ENCODE measurements at places on chromosomes 11 and 22.
A peak's percentile ranks its signal among the peaks of the same experiment; 100 is the strongest.

DNA sequence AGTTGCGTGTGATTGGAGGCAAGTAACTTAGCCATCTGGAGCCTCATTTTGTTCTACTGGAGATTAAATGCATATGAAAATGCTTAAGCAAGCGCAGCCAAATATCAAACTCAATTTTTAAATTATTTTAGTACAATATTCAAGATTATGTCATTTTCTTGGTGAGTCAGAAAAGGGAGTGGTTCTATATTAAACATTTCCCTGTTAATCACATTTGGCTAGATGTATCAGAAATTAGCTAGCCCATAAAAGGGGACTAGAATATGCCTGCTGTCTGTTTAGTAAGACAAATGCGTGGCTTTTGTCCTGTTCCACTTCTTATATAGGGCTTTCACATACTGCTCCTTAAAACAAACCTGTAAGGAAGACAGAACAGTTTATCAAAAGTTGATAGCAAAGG lies 35.0 kb upstream of the BMAL1 start:
- DNase-seq = no peak

- no peak for DNase-seq
Measured at GRCh38 chr11:43145653-43146052, 166.1 kb upstream of the API5 start.

GRCh38 chr11:38814670-38815069 lies 2216.6 kb upstream of the RAG2 start:
- peak; percentile 93 for DNase-seq

GRCh38 chr11:109304159-109304558 lies 117.8 kb upstream of the C11orf87 start:
- DNase-seq = no peak

DNA sequence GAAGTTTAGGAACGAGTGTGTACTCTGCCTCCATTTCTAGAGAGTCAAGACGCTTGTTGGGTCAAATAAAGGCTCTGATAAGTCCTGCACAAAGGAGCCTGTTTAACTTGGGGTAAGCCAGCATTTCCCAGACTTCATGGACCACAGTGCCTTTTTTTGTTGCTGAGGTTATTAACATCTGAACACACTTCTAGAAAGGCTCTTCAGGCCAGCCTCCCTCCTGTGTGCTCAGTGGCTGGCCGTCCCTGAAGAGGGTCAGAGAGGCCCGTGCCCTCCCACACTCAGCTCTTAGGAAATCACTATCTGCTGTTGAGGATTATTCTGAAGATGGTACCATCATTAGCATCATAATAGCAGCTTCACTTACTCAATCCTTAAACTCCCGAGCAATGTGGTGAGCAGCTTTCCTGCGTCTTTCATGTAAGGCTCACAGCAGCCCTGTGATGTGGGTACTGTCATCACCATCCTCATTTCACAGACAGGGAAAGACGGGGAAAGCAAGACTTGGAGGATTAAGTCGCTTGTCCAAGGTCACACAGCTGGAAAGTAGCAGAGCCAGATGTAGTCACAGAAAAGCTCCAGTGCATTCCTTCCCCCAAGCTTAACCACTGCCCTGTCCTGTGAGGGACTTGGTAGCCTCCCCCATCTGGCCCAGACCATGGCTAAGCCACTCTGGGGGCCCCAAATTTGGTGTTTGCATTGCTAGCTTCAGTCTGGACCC lies 71.3 kb downstream of the TSPAN18 start:
- no peak for DNase-seq

GRCh38 chr22:26321469-26321913 lies 107.6 kb upstream of the ASPHD2 start:
- DNase-seq = no peak

GRCh38 chr11:130721736-130722135 lies 194.5 kb downstream of the SNX19 start:
- DNase-seq = peak; percentile 60

- no peak for DNase-seq
Measured at GRCh38 chr11:134576721-134577171, 164.7 kb upstream of the B3GAT1 start.

- no peak for DNase-seq
Measured at GRCh38 chr11:115522302-115522701, 18.1 kb upstream of the CADM1 start.

DNA sequence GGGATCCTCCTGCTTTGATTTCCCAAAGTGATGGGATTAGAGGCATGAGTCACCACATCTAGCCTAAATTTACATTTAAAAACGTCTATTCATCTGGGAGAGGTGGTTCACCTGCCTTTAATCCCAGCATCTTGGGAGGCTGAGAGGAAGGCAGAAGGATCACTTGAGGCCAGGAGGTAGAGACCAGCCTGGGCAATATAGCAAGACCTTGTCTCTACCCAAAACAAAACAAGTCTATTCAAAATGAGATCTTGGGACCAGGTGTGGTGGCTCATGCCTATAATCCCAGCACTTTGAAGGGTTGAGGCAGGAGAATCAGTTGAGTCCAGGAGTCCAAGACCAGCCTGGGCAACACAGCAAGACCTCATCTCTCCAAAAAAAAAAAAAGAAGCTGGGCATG lies 4.9 kb upstream of the UBASH3B start:
- DNase-seq = no peak

DNA sequence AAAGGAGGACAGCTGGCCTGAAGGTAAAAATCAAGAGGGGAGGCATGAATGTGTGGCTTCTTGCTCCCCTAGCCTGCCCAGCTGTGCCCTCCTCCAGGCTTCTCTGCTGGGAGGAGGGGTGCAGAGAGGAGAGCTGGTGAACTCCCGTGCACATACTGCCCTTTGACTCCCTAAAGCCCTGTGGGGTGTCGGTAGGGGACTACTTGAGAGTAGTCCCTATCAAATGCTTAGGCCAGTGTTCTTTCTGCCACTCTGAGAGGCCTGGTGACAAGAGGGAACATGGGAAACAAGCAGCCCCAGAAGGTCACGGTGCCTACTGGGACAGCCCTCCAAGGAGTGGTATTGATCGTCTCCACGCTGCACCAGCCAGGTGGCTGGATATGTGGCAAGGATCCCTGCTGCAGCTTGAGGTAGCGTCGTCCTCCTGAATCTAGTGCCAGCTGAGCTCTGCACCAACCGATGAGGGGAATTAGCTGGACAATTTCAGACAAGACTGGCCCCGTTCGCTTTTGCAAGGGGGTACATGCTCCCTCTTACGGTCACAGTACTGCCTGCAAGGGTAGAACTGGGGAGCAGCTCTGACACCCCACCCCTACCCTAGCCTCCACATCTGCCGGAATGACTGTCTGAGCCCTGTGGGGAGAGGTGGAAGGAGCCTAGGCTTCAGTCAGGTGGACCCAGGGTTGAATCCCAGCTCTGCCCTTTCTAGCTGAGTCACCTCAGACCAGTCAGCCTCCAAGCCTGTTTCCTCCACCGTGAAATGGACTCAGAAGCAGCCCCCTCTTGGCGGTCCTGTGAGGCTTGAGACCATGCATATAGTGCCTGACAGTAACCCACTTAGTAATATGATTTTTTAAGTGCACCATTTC lies 17.1 kb upstream of the C11orf96 start:
- DNase-seq = no peak

GRCh38 chr11:113477321-113477720 lies 2.1 kb upstream of the DRD2 start:
- DNase-seq = no peak

DNA sequence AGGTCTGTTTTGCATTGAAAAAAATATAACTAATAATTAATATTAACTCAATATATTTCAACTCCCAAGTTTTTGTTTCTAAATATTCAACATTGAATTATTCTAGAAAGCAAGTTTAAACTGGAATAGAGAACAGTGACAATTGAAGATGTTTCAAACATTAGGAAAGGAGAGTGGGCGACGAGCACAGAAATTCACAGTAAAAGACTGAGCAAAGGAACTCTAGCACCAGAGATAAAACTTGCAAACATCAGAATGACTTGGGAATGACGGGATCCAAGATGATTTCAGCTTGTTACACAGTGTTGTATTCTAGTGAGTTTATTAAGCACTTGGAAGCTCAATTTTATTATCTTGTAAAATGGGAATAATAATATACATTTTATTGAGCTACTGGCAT lies 56.6 kb upstream of the CNTN5 start:
- no peak for DNase-seq

DNA sequence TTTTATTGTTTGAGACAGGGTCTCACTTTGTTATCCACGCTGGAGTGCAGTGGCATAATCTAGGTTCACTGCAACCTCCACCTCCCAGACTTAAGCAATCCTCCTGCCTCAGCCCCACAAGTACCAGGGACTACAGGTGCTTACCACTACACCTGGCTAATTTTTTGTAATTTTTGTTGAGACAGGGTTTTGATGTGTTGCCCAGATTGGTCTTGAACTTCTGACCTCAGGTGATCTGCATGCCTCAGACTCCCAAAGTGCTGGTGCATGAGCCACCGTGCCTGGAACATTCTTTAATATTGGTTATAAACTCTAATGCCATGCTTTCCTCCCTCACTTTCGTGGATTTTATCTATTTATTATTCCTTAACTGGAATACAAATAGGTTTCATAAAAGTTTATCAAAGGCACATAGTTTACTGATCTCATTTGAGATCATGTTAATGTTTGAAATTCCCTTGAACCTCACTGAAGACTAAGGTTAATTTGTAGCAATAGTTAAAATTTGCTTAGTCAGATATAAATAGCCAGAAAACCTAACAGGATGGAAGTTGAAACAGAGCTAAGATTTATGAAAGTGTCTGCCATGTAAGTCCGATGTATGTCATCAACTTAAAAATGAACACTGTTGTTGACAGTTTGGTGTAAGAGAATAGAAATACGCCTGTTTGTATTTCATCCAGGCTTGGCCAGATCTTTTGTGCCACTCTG lies 27.6 kb downstream of the KDM2A start:
- DNase-seq = no peak

GRCh38 chr11:17719028-17719937 lies at the start of gene MYOD1:
TSS of gene MYOD1 (plus strand) at chr11:17719571. CDS start at chr11:17719783, 212 bp downstream.
- DNase-seq = peak; percentile 40

DNA sequence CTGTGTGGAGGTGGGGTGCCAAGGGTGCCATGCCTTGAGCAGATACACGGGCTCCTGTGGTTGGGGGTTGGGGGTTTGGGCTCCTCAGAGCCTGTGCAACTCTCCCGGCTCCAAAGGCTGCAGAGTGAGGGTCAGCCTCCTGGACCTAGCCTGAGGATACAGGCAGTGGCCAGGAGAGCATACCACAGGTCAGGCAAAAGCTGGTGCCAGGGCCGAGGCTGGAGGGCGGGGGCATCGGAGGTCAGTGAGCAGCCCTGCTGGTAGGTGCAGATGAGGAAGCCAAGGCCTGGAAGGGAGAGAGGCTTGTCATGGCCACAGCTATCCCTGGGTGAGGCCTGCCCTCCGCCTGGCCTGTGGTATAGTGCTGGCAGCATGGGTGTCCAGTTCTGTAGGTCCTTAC lies 25.6 kb upstream of the DGCR8 start:
- DNase-seq = no peak

DNA sequence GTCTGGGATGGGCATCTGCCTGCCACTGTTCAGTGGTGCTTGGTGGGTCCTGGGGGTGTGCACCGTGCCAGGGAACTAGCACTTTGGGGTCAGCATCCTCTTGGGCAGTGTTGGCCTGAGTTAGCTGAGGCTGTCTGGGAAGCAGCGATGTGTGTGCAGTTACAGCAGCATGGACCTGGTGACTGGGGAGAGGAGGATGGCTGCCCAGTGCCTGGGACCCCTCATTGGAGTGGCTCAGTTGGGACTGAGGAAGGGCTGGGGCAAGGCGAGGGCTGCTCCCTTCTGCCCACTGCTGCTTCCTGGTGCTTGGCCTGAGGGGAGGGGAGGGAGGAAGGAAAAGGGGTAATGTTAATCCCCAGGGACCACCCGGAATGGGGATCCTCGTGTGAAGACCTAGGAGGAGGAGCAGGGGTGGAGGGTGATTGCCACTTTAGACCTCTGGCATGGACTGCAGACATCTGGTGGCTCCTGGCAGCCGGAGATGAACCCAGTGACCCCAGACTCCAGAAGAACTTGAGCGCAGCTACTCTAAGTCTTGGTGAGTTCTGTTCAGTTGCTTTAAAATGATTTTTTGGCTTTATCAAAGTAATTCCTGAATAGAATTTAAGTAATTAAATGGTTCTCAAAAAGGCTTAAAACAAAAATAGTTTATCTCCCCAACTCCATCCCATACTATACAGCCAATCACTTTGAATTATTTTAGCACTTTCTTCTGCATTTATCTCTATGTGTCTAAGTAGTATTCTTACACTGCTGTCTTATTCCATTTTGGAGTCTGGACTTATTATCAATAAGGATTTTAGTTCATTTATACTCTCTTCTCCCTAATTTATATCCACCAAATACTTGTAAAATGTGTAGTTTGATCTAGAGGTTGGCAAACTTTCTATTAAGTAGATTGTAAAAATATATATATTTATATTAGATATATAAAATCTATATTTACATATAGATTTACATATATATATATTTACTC lies 15.4 kb upstream of the TMEM191C start:
- no peak for DNase-seq

GRCh38 chr22:36763576-36763975 lies 12.3 kb downstream of the IFT27 start:
- peak; percentile 64 for DNase-seq

- DNase-seq = no peak
Measured at GRCh38 chr22:40088818-40089217, 88.9 kb upstream of the TNRC6B start.

DNA sequence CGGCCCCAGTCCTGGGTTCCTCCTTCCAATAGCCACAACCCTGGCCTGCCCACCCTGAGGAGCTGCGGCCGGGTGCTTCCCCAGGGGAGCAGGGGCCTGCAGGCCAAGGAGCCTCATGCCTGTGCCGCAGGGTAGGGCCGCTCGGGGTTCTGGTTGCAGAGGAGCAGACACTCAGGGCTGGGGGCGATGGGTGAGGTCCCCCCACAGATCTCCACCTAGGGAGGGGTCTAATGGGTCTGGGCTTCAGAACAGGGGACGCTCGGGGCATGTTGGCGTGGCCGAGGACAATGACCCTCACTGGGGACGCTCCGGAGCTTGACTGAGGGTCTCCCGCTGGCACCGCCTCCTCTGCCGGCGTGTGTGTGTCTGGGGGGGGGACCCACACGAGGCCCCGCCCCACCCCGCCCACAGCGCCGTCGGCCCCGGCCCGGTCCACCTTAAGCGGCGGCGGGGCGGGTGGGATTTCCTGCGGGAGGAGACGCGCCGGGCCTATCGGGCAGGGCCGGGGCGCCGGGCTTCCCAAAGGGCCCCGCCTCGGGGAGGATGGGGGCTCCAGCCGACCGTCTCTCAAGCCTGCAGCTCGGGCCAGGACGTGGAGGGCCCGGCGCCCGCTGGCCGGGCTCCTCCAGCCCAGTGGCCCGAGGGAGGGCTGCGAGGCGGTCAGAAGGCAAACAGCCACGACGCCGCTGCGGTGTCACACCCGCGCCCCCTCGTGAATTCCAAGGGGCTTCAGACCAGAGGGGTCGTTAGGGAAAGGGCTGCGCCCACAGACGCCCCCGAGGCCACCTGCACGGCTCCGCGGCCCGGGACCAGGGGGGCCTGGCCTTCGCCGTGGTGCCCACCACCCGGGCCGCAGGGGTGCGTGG lies 640 bp upstream of the ZDHHC8 start:
- DNase-seq = peak; percentile 33

GRCh38 chr11:114098927-114099326 lies 39.4 kb downstream of the ZBTB16 start:
- no peak for DNase-seq

All from foreskin keratinocyte (primary cell).